CD4-positive, alpha-beta T cell treated with Interleukin-21 for 1 hour (primary cell): ENCODE measurements at places on chromosomes 7 and 10.
A peak's percentile ranks its signal among the peaks of the same experiment; 100 is the strongest.

DNA sequence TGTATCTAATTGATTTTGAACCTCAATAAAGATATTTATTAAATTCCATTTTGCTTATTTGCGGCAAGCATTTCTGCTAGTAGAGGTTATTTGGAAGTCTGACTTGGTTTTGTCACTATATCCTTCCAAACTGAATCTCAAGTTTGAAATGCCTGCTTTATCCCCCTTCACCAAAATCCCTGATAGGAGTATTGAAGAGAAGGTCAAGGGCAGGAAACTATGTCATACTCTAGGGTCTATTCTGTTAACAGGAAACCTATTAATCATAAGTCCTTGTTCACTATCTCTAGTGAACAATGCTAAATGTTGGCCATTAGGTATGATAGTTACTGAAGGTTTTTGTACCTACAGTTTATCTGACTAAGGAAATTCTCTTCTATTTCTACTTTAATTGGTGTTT lies 11.5 kb downstream of the GNAT3 start:
- DNase-seq: no peak

DNA sequence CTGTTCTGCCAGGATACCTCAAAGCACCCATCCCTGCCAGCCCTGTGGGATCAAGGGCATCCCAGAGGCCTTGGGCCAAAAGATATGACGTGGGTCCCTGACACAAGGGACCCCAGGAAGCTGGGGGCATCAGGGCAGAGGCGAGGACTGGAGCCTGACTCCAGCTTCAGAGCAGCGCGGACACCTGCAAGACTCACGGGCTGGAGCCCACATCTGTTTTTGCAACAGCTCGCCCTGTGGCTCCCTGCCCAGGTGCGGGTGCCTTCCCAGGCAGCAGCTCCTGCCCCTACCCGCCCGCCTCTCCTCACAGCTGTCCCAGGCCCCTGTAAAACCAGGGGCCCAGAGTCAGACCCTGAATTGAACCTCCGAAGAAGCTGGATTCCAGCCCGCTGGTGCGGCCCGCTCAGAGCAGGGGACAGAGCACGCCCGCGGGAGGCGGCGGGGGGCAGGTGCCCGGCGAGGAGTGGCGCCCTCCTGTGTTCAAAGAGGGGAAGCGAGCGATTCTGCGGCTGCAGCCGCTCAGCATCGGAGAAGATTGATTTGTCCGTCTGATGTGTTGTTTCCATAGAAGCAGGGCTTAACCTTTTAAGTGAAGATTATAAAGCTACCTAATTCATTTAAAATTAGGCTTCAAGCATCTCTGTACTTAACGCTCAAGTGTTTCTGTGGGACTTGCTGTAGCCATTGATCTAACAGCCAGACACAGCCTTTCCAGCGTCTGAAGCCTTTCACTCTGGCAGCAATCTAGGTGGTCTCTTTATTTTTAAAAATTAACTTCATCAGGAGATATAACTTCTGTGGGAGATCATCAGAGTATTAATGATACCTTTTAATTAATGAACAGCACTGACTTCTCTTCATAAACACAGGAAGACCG lies 88.4 kb downstream of the BEND7 start:
- DNase-seq: peak; percentile 58

- DNase-seq: no peak
Observed at GRCh38 chr7:80608336-80608735, 30.1 kb upstream of the CD36 start.

GRCh38 chr7:142298627-142299026 lies 40.8 kb upstream of the PRSS58 start:
- no peak for DNase-seq

DNA sequence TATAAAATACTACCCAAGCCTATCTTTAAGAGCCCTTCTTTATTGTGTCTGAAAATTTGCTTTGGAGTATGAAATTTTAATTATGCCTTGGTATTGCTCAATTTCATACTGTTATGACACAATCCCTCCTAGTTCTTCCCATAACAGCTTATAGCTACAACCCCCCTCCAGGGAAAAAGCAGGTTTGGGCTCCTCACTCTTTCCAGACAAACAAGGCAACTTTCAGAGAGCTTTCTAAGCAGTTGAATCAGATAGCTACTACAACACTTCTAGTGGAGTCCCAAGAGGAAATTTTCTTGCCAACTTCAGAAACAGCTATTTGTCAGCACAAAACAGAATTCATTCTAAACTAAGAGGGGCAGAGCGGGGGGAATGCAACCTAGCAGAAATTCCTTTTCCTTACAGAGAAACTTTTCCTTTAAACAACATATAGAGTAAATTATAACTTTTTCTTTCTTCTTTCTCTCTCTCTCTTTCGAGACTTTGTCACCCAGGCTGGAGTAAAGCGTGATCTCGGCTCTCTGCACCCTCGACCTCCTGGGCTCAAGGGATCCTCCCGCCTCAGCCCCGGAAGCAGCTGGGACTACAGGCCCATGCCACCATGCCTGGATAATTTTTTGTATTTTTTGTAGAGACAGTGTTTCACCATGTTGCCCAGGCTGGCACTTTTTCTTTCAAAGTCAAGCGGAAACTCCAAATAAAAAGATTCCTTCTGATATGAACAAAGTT lies 26.0 kb upstream of the JMJD1C start:
- no peak for DNase-seq

GRCh38 chr7:133797818-133798520 lies 329.2 kb upstream of the LRGUK start:
- no peak for DNase-seq

DNA sequence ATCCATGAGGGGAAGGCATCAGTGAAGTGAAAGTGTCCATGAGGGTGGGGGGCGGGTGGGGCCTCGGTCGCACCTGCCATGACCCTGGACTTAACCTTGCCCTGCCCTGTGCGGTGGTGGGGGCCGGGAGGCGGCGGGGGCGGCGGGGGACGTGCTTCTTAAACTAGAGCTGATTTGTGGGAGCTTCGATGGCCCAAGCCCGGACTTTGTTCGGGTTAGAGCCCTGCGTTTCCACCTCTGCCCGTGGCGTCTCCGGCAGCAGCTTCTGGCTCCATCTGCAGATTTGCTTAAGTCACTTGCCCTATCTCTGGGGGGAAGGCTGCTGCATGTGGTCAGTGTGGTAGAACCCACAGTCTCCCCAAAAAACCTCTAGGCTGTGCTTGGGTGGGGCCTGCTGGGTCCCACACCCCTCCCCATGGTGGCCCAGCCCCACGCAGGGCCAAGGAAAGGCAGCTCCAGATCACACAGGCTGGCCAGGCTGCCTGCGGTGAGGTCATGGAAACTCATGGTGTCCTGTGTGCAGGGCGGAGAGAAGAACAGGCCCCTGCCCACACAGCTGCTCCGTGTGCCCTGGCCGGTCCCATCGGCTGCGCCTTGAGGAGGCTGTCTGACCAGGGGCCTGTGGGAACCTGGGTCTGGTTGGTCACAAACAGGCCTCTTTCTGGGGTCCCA lies 93.2 kb downstream of the INPP5A start:
- DNase-seq: no peak

DNA sequence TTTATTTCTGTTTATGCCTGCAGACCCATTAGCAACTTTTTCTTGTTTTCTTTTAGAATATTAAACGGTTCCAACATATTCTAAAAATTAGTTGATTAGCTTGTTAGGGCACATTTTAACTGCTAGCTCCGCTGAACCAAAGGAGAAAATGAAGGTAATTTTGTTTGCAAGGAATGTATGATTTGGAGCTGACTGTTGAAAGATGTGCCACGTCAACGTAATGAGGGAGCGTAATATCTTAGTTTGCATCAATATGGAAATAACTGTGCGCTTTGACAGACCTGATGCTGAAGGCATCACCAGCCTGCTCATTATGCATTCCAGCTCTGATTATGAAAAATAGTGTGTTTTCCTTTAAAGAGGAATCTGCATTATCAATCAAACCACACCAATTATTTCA lies 102.0 kb upstream of the CTBP2 start:
- no peak for DNase-seq

DNA sequence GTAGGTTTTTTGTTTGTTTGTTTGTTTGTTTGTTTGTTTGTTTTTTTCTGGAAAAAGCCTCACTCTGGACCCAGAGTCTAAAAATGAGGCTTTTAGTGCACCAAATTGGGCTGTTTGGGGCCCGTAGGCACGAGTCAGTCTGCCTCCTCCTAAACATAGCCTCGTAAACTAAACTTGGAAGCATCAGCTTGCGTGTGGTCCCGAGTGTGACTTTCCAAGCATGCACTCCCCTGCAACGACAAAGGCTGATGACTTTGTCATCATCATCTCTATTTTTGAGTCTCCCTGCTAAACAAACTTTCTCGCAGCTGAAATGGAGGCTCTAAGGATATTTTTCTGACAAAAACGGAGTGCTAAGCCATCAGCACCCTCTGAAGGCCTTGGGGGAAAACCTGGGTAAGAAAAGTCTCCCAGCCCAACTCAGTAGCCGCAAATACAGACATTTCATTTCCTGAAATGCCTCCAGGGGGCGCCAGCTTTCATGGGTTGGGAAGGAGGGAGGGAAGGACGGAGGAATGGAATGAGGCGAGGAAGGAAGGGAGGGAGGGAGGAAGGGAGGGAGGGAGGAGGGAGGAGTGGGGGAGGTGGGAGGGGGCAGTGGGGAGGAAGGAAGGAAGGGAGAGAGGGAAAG lies 245.9 kb downstream of the KCNMA1 start:
- DNase-seq: no peak

DNA sequence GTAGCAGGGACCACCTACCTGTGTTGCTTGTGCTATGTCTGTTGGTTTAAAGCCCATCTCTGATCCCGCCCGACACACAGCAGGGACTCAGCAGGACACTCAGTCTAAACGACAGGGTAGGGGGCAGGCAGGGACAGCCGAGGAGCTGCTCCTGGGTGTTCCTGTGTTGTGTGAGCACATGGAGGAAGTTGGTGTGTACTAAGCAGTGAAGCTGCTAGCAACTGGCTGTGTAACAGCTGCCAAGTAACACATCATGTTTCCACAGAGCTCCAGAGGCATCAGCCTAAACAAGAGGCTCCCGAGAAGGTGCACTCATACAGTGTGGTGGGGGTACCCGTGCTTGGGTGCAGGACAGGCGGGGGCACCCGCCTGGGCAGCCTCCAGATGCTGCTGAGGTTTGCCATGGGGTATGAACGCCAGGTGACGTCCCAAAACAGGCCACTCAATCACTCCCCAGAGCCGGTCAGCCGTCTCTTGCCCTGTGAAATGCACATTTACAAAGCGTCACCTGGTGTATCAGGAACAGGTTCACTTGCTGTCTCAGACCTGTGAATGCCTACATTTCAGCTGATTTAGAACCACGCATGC lies 59.6 kb downstream of the PTPRN2 start:
- DNase-seq: no peak

DNA sequence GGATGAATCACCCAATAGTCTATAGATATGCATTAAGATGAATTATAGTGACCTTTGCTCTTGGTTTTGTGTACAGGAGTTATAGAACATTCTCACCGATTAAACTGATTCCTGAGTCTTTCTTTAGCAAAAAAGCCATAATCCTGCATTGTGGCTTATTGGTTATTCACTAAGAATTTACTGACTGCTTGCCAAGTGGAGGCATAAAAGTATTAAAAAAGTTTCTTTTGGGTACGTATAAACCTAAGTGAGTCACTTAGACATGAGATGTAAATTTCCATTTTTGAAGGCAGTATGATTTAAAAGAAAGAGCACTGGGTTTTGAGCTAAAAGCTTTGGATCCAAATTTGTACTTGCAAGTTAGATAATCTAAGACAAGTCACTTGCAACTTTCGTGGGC lies 100.7 kb downstream of the CDK6 start:
- no peak for DNase-seq

DNA sequence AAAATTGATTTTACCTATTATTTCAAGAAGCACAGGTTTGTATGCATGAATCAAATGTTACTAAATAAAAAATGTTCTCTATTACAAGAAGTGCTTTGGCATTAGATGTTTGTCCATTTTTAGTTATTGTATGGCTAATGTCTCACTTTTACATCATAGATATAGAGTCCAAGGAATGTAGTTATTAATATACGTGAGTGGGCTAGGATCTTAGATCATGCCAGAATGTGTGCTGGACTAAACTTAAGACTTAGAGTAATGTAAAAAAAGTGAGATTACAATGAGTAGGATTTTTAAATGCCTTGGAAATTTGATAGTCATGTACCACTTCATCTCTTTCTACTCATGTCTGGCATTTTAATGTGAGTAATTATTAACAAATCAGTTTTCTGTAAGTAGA lies 196.6 kb downstream of the ARL4A start:
- no peak for DNase-seq

- DNase-seq: no peak
Observed at GRCh38 chr10:34504534-34504933, 310.6 kb downstream of the PARD3 start.

GRCh38 chr10:75613685-75614504 lies 182.5 kb downstream of the LRMDA start:
- DNase-seq: no peak

DNA sequence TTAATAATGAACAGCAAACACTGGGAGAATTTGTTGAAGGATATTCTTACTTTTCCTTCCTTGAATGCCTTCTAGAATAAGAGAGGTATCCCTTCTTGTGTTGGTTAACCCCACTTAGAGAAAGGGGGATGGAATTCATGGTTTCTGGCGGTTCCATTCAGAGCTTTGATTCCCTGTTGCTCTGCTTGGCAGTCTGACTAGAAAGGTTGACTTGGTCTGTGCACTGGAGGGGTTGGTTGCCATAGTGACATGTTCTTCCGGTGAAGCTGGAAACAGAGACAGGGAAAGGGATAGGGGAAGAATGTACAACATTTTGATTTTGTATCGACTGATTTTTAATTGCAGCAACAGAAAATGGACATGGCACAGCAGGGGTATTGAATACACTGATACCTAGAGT lies 2.5 kb downstream of the TMEM178B start:
- no peak for DNase-seq

GRCh38 chr10:31099094-31099493 lies 67.4 kb upstream of the ZNF438 start:
- no peak for DNase-seq

GRCh38 chr7:4692055-4692454 lies 10.0 kb downstream of the FOXK1 start:
- no peak for DNase-seq

DNA sequence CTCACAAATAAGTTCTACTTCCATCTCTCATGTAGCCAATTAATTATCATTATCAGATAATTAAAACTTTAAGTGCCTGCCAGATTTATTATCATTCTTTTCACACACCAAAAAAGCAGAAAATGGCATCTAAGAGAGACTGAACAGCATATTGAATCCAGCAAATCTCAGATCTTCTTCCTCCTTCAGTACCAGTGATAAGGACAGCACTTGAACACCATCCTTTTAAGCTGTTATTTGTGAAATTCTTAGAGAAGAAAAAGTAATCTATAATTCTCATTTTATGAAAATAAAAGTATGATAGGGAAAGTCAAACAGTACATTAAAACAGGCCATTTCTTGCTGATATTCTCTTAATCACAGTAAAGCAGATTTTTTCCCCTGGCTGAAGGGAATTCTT lies 104.5 kb downstream of the ELAPOR2 start:
- no peak for DNase-seq
